Stimulated activated memory B cell treated with anti-CD40 and anti-IgM and Interleukin-4, amounts not matched to agents 10 μg/mL and 1 μg/mL and 100 μg/mL, for 72 hours (primary cell): ENCODE measurements at places on chromosomes 1 and 21.
A peak's percentile ranks its signal among the peaks of the same experiment; 100 is the strongest.

GRCh38 chr1:63326106-63326472 is 3.7 kb downstream of the FOXD3 start:
- no peak for ATAC-seq

GRCh38 chr1:203308328-203308922 is 3.1 kb downstream of the BTG2 start:
- ATAC-seq, result no peak

DNA sequence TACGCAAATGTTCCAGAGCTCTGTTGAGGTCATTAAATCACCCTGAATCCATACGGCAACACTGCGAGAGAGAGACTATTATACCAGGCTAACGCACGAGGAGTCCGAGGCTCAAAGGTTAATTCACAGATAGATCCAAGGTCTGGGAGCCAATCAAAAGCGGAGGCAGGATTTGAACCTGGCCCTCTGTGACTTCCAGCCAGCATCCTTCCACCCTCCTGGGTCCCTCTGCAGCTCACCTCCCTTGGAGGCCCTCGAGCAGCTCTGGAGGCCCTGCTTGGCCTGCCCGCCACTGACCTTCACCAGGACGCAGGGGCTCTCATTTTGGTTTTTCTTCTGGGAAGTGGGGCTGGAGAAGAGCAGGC is 42.1 kb downstream of the KIAA1614 start:
- no peak for ATAC-seq

DNA sequence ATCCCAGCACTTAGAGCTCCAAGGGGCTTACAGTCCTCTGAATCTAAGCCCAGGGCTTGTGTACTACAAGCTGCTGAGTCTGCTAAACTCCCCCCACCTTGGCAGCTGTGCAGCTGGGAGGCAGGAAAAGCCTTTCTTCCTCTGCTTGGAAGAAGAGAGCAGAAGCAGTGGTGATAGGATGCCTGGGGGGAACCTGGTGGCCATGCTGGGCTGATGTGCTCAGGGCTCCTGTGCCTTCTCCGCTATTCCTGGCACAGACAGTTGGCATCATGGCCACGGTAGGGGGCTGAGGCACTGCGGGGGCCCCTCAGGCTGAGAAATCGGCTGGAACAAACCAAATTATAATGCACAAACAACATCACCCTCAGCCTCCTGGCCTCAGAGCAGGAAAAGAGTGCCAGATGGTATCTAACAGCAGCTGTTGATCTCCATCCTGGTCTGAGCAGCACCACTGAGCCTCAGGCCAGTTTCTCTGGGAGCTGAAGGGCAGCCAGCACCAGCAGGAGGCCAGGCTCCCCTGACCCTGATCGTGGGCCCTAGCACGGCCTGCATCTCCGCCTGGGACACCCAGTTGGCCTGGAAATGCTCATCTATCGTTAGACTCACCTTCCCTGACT is 35.8 kb downstream of the ECE1 start:
- ATAC-seq, result peak; percentile 4

DNA sequence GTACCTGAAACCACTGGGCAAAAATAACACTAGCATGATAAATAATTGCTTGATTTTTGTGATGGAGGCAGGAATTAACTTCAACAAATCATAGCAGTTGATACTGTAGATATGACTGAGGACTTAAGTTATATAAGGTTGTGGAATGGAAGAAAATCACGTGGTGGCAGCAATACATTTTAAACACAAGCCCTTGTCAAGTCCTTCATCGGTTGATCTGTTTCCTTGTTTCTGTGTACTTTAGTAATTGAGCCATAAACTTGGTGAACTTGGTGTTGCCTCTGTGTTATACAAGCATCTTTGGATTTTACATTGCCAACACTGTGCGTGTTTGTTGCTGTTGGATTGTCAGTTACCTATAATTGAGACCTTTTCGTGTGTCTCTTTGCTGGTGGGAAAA is 114.4 kb downstream of the CAMTA1 start:
- no peak for ATAC-seq

DNA sequence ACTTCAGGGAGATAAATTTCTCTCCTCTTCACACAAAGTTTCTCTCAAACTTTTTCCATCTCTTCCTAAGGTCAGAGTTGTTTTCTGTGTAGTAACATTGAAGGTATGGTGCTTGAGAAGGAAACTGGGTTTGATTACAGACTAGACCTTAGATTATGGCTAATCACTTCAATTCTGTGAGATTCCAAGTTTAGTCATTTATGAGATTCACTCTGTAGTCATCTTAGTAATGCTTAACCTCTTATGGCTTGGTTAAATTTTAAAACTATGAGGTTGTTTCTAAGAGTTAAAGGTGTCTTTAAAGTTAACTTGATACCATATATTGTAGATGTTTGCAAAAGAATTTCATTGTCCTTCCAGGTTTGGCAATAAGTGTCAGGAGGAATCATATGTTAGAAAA is 1092.2 kb downstream of the KCNT2 start:
- ATAC-seq, result no peak

DNA sequence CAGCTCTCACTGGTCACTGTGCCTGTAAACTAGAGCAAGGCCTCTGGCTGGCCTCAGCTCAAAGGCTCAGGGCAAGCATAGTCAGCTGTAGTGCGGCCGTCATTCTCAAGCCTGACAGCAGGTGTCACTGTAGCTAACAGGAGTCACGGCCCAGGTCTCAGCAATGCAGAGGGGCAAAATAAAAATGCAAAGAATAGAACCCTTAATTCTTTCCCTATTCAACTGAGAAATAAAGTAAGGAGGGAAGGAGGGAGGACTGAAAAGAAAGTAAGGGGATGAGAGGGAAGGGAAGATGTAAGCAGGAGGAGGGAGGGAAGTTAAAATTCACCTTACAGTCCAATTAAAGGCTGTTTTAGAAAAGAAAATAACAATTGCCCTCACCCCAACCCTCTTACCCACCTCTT is 106.1 kb downstream of the KIAA0319L start:
- ATAC-seq, result peak; percentile 82

DNA sequence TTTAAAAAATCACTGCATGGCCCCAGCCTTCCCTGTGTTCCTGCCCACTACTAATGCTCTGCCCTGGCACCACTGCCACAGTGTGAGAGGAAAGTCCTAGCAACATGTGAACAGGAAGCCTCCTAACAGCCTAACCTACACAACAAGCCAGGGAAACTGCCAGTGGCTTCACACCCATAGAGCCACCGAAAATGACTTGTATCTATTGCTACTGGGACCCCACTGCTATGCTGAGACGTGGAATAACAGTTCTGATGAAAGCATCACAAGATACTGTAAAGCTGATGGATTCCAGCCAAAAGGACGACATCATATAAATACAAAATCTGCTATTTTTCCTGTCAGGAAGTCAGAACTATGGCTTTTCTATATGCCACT is 74.9 kb downstream of the JAK1 start:
- ATAC-seq, result no peak

GRCh38 chr1:43522776-43523480 is 7.8 kb upstream of the PTPRF start:
- ATAC-seq, result no peak

- no peak for ATAC-seq
These were observed 12.8 kb upstream of the LRRC3 start for GRCh38 chr21:44442266-44443125.

DNA sequence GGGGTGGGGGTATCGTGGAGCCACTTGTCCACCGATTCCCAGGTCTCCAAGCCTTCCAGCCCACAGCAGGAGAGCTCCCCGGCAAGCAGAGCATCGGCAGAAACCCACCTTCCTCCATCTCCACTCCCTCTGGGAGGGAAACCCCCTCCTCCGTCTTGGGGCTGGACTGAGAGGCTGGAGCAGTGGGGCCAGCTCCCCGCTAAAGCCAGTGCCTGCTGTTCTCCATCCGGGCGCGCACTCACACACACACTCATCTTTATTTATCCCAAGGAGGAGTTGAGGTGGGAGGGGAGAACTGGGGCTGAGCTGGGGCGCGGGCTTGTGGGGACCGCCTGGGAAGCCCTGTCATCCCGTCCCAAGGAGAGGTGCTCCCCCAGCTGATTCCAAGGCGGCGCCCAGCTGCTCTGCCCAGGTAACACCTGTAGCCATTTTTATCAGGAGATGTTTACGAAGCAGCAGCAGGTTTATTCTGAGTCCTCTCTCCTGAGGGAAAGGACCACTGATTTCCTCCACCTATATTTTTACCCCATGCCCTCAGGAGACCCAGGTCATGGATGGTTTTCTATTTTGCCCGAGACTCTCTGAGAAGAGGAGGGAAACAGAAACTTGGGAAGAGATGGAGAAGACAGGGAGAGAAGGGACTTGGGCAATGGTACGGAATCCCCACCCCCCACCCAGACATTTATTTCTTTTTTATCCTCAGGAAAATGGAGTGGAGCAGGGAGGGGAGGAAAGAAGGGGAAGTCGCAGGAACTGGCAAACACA is 2.1 kb downstream of the KCNN3 start:
- no peak for ATAC-seq

- ATAC-seq, result no peak
These were observed 122.1 kb upstream of the SERBP1 start for GRCh38 chr1:67552336-67552759.
